ENCODE measurements at places on chromosomes 2 and 18. TPM values are rescaled to one million over a fixed set of nuclear protein-coding genes. Genes with fewer than 3 reads are reported as not detected.
A peak's percentile ranks its signal among the peaks of the same experiment; 100 is the strongest.

- H3K27me3 ChIP-seq, result peaks cover 27% of the 10 kb centered on the region
- H3K27ac ChIP-seq, result no peak overlapping the region
- H3K4me3 ChIP-seq, result no peak overlapping the region
- H3K36me3 ChIP-seq, result no peaks in the 10 kb centered on the region
Measured at GRCh38 chr2:176161825-176162626, 4.9 kb downstream of the HOXD3 start.

DNA sequence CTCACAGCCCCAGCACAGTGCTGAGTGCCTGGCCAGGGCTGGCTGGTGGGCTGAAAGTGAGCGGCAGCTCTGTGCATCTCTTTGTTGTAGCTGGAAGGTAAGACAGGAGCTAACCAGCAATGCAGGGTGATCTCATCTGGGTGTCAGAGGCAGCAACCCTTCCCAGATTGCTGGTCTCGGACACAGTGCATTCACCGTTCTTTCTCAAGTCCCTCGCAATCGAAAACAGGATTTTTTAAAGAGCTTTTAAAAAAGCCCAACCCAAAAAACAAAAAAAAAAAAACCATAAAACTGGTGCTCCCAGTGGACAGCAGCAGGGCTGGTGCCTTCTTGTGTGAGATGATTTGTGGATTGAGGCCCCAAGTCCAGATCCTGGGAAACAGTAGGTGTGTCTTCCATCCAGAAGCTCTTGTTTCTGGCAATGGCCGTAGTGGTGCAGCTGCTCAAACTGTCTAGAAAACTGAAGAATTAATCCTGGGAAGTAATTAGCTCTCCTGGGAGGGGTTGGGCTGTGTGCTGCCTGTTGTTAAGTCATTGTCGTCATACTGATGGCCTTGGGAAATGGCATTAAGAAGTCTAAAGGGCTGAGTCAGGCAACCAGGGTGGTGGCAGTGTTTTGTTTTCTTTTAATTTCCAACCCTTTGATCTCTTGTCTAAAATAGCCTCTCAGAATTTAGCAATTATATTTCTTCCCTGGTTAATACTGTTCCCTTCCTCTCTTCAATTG is 156.7 kb downstream of the KLHL29 start:
- DNase-seq, result no peak
- no peaks in the 10 kb centered on the region for H3K36me3 ChIP-seq
- H3K27ac ChIP-seq, result no peak overlapping the region
- H3K4me1 ChIP-seq, result no peaks in the 10 kb centered on the region
- H3K4me3 ChIP-seq, result no peak overlapping the region
- no peaks in the 10 kb centered on the region for H3K27me3 ChIP-seq

- no peak for DNase-seq
- H3K4me3 ChIP-seq, result no peak overlapping the region
- no peaks in the 10 kb centered on the region for H3K4me1 ChIP-seq
- no peaks in the 10 kb centered on the region for H3K27me3 ChIP-seq
- H3K36me3 ChIP-seq, result no peaks in the 10 kb centered on the region
Measured at GRCh38 chr2:133711806-133712205, 143.5 kb upstream of the NCKAP5 start.

DNA sequence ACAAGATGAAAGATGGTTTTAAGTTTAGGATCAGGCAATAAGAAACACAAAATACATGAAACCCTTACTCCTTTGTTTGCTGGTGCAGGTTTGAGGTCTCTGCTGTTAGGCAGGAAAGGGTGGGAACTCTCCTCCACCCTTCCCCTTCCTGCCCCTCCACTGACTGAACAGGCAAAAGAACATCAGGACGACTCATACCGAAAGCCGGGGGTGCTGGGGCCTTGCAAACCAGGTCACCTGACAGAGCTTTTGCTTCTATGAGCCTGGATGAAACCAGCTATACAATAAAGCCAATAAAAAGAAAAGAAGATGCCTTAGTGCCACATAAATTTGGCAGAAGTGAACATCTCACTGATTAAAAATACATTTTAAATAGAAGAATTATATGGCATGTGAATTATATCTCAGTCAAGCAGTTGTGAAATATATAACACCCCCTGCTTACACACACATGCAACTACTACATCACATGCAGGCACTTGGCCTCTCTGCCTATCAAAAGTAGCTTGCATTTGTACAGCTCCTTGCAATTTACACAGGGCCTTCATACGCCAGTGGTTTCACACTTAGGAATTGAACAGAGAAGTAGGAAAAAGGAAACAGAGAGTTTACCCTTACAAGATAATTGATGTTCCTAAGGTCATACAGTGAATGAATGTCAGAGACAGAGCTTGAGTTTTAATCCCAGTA is 215.1 kb upstream of the TRIB2 start:
- no peak for DNase-seq
- no peaks in the 10 kb centered on the region for H3K36me3 ChIP-seq
- H3K4me1 ChIP-seq, result no peaks in the 10 kb centered on the region
- no peak overlapping the region for H3K4me3 ChIP-seq

DNA sequence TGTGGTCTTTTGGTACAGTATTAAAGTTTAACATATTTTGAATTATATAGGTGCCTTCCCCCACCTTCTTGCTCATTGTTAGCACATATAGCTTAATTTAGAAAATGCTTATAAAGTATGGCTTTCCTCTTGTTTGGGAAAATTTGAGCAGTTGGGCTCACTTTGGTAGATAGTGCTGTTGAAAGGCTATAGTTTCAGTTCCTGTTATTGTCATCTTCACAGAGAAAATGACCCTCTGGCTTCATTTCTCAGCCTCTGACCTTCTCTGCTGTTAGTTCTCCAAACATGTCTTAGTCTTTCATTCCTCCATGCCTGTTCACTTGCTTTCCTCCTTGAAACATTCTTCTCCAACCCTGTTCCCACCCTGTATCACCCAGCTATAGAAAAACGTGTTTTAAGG is 200.6 kb downstream of the WDR7 start:
- H3K36me3 ChIP-seq, result no peaks in the 10 kb centered on the region
- no peaks in the 10 kb centered on the region for H3K27me3 ChIP-seq
- no peak for DNase-seq
- H3K27ac ChIP-seq, result no peak overlapping the region

- no peaks in the 10 kb centered on the region for H3K36me3 ChIP-seq
- H3K4me1 ChIP-seq, result no peaks in the 10 kb centered on the region
- H3K27me3 ChIP-seq, result no peaks in the 10 kb centered on the region
- no peak overlapping the region for H3K27ac ChIP-seq
- DNase-seq, result no peak
Measured at GRCh38 chr2:238873841-238874240, 26.0 kb downstream of the TWIST2 start.

- no peaks in the 10 kb centered on the region for H3K36me3 ChIP-seq
- H3K4me1 ChIP-seq, result no peaks in the 10 kb centered on the region
- H3K27ac ChIP-seq, result no peak overlapping the region
- H3K4me3 ChIP-seq, result no peak overlapping the region
- no peaks in the 10 kb centered on the region for H3K27me3 ChIP-seq
- no peak for DNase-seq
Measured at GRCh38 chr2:223731503-223731902, 105.9 kb downstream of the AP1S3 start.

- DNase-seq, result no peak
- H3K4me1 ChIP-seq, result no peaks in the 10 kb centered on the region
- no peaks in the 10 kb centered on the region for H3K36me3 ChIP-seq
Measured at GRCh38 chr2:72112981-72113846, 34.4 kb downstream of the CYP26B1 start.

GRCh38 chr2:107282135-107282534 is 396.2 kb upstream of the ST6GAL2 start:
- no peak overlapping the region for H3K4me3 ChIP-seq
- DNase-seq, result no peak
- H3K36me3 ChIP-seq, result no peaks in the 10 kb centered on the region
- H3K27me3 ChIP-seq, result no peaks in the 10 kb centered on the region

DNA sequence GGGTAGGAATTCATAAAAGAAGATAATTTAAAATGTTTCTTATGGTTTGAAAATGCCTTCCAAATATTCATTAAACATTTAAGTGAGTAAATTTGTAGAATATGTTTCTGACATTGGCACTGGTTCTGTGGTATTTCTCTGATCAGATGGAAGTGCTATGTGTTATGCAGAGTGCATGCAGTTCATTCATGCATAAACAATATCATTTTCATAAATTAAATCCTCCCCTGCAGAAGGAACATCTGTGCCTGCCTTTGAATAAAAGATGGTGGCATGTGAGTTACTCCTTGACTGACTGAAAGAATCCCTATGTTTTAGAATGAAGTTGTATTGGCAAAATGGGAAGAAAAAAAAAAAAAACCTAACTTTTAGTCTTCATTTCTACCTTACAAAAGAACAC is 5.9 kb downstream of the NEUROD1 start:
- H3K27ac ChIP-seq, result no peak overlapping the region
- DNase-seq, result no peak
- no peak overlapping the region for H3K4me3 ChIP-seq

DNA sequence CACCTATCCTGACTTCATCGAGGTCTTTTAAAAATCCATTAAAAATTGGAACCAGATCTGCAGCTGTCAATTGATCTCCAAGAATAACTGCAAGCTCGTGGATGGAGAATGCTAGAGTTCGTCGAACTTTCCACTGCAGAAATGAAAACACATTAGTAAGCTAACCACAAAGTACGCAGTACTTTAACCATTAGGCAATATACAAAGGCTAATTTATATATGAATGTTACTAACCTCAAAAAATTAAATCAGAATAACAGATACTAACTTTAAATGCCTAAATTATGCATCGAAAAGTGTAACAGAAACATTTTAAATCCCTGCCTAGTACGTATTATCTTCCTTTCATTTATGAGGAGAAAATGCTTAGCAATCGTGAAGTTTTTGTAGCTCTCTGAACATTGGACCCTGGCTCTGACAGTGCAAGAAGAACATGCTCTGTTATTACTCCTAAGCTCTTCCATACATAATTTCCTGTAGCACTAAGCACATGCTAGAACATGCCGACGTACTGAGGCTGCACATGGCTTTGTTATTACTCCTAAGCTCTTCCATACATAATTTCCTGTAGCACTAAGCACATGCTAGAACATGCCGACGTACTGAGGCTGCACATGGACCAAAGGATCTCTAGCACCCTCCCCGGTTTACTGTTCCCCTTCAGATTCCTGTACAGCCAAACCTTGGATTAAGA is 57.0 kb downstream of the PPP4R1 start:
- no peak overlapping the region for H3K4me3 ChIP-seq
- no peaks in the 10 kb centered on the region for H3K27me3 ChIP-seq
- H3K36me3 ChIP-seq, result peaks cover 61% of the 10 kb centered on the region
- no peak overlapping the region for H3K27ac ChIP-seq
- DNase-seq, result no peak
- no peaks in the 10 kb centered on the region for H3K4me1 ChIP-seq

GRCh38 chr2:100944617-100945432 is 57.3 kb upstream of the RPL31 start:
- no peaks in the 10 kb centered on the region for H3K27me3 ChIP-seq
- no peak overlapping the region for H3K4me3 ChIP-seq
- H3K27ac ChIP-seq, result peak overlapping the region; percentile 56
- no peak for DNase-seq

DNA sequence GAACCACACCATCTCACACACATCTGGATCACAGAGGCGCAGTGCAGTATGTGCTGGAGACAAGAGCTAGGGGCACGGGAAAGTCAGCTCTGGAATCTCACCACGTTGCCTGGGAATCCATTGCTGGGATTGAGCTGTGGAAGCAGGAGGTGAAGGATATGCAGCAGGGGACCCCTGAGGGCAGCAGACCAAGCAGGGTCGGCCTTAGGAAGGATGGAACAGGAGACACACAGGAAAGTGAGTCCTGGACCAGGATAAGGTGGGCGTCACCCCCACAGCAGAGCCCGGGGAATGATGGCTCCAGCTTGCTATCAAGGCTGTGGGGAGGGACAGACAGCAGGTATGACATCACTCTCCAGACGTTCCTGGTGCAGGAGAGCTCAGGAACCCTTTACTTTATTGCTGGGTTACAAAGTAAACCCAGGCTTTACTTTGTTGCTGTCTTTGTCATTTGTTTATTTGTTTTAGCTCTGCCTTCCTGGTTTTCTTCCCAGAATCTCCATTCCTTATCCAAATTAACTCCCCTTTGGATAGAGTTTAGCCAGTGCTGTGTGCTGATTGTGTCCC is 329.8 kb upstream of the MYT1L start:
- H3K27me3 ChIP-seq, result no peaks in the 10 kb centered on the region
- DNase-seq, result no peak
- H3K4me3 ChIP-seq, result no peak overlapping the region
- H3K27ac ChIP-seq, result no peak overlapping the region
- H3K36me3 ChIP-seq, result no peaks in the 10 kb centered on the region
- no peaks in the 10 kb centered on the region for H3K4me1 ChIP-seq

Gene UGT1A10
- not detected for total RNA-seq

Gene PLGLB2
- total RNA-seq, result 0.87 TPM

Gene C2orf78
- not detected for total RNA-seq
